Posterior vena cava (tissue), 2 donors: ENCODE measurements at places on chromosomes 13 and 19.

DNA sequence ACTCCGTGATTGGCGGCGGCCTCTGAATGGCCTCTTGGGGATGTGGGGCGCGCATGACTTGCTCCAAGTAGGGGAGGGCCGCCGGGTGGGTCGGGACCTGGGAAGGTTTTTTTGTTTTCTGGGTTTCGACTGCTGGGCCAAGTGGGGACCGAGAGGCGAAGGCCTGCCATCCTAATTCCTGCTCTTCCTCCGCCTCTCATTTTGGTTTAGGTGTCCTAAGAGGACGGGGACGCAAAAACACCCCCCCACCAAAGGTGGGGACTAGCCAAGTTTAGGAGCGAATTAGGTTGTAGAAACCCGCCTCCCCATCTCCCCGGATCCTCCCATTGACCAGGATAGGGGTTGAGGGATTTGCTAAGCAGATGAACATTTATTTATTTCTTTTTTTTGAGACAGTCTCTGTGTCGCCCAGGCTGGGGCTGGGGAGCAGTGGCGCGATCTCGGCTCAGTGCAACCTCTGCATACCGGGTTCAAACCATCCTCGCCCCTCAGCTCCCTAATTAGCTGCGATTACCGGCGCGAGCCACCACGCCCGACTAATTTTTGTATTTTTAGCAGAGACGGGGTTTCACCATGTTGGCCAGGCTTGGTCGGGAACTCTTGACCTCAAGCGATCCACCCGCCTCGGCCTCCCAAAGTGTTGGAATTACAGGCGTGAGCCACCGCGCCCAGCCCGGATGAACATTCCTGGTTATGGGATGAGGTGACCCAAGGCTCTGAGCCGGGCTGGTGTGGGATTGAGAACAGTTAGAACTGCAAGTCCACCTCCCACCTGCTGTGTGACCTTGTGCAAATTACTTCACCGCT, 838 bp downstream of the PPP2R1A start:
- DNase-seq: no peak

- no peak for DNase-seq
Measured at GRCh38 chr13:23739596-23739995, 149.6 kb downstream of the MIPEP start.

- DNase-seq: no peak
Measured at GRCh38 chr13:25874907-25875306, 176.9 kb downstream of the SHISA2 start.

DNA sequence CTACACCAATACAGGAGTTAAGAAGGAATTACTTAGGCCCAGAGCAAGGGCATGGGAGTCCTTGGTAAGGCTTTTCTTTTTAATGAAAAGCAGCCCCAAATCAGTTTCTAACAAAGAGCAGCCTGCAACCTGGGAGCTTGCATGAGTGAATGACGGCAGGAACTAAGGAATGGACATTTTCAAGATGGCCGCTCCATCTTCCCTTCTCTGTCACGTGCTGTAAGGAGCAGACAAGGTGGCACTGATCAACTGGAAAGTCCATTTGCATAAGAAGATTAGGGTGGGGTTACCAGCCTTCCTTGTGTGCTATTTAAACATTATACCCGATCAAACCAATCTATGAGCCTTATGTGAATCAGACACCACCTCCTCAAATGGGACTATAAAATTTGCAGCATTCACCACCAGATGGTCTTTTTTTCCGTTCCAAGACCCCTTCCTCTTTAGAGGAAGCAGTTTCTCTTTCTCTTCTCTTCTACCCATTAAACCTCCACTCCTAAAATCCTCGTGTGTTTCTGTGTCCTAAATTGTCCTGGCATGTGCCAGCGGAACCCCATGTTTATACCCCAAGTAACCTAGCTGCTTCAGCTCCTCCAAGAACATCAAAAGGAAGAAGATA, 2.8 kb upstream of the SIGLECL1 start:
- DNase-seq: no peak

DNA sequence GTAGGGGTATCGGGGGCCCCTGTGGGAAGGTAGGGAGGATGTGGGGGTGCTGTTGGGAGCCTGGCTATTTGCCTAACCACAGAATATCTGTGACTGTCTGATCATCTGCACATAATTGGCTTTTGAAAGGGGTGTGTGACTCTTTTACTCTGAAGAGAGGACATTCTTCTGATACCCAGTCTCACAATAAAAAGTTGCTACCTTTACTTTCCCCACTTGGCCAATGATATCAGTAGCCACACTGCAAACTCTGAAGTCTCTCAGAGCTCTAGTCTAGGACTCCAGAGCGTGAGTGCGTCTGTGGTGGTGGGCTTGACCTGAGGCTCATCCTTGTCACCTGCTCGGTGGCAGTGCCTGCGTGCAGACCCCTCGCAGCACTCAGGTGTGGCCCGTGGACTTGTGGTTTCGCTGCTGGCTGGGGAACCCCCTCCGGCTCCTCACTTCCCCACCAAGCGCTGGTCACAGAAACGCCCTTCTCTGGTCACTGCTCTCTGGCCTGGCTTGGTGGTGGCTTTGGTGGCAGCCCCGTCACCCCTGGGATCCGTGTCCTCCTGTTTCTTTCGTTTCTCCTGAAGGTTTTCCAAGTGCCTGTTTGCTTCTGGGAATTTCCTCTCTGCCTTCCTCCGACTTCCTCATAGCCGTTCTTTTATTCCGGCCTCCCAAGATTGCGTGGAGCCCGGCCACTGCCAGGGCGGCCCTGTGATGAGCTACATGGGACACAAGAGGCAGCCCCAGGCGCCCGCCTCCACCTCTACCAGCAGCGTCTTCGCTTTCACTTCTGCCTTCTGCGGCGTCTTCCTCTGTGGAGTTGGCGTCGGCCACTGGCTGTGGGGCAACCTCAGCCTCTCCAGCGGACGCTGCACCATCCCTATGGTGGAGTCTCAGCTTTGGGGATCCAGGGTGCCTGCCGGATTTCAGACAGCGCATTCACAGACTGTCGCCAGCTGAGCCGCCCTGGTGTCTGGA, 78.0 kb downstream of the ATP11A start:
- peak; percentile 84 for DNase-seq

DNA sequence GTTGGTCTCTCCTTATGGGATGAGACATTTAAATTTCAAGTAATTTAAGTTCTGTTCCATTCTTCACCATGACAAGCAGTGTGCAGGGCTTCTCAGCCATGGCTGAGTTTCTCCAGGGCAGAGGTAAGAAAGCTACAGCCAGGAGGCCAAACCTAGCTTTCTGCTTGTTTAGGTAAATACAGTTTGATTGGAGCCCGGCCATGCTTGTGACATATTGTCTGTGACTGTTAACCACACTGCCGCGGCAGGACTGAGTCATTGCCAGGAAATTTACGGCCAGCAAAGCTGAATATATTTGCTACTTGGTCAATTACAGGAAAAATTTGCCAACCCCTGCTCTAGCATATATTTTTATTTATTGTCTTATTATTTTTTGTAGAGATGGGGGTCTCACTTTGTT, 10.7 kb downstream of the NLRP8 start:
- DNase-seq: no peak

DNA sequence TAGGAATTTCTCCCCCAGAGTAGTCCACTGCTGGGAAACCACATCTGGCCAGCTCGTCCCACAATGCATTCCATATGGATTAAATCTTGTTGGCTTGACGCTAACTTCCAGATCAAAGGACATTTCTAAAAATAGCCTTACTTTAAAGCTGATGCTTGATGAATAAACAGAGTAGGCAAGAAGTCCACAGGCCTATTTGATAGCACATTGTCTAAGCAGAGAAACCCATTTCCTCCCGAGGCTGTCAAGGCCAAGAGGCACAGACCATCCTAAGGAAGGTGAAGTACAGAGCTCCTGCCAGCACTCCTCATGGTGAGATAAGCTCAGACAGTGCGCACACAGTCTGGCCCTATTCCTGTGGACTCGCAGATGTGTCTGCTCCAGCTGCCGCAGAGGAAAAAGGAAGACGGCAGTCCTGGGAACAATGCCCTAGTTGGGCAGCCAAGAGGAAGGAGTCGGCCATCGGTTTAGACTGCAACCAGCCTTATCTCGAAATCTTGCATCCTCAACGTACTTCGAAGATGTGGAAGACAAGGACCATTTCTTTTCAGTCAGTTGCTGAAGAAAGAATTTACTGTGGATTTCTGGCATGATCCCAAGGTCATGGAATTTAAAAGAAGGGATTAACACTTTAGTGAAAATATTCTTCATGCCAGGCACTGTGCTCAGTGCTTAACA, 156.8 kb downstream of the RGCC start:
- peak; percentile 87 for DNase-seq

DNA sequence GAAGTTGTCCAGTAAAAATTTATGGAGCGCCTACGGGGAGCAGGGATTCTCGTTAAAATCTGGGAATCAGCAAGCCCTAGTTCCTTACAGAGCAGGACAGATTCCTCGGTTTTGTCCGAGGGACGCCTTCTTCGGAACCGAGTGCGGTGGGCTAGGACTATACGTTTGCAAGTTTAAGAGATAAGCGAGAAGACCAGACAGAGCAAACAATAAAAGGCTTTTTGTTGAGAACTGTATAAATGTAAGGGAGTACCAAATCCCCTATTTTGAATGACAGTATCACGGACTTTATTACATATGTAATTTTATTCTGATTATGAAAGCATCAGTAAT, 971 bp upstream of the ANKRD10 start:
- no peak for DNase-seq
